ENCODE measurements at places on chromosomes 12 and 14.

DNA sequence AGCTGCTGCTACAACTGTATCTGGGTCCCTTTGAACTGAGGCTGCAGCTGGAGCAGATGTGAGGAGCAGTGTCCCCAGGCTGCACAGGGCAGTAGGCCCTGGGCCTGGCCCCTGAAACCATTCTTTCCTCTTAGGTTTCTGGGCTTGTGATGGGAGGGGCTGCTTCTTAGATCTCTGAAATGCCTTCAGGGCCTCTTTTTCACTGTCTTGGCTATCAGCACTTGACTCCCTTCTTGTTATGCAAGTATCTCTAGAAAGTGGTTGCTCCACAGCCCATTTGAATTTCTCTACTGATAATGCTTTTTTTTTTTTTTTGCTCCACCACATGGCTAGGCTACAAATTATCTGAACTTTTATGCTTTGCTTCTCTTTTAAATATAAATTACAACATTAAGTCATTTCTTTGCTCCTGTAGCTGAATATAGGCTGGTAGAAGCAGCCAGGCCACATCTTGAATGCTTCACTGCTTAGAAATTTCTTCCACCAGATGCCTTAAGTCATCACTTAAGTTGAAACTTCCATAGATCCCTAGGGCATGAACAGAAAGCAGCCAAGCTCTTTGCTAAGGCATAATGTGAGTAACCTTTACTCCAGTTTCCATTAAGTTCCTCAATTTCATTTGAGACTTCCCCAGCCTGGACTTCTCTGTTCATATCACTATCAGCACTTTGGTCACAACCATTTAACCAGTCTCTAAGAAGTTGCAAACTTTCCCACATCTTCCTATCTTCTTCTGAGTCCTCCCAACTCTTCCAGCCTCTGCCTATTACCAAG, 41.1 kb downstream of the ACSM4 start:
- no peak for DNase-seq

GRCh38 chr12:69610126-69610525, 581 bp downstream of the LRRC10 start:
- DNase-seq: no peak

GRCh38 chr12:114961491-114961890, 277.5 kb upstream of the TBX3 start:
- DNase-seq: no peak

DNA sequence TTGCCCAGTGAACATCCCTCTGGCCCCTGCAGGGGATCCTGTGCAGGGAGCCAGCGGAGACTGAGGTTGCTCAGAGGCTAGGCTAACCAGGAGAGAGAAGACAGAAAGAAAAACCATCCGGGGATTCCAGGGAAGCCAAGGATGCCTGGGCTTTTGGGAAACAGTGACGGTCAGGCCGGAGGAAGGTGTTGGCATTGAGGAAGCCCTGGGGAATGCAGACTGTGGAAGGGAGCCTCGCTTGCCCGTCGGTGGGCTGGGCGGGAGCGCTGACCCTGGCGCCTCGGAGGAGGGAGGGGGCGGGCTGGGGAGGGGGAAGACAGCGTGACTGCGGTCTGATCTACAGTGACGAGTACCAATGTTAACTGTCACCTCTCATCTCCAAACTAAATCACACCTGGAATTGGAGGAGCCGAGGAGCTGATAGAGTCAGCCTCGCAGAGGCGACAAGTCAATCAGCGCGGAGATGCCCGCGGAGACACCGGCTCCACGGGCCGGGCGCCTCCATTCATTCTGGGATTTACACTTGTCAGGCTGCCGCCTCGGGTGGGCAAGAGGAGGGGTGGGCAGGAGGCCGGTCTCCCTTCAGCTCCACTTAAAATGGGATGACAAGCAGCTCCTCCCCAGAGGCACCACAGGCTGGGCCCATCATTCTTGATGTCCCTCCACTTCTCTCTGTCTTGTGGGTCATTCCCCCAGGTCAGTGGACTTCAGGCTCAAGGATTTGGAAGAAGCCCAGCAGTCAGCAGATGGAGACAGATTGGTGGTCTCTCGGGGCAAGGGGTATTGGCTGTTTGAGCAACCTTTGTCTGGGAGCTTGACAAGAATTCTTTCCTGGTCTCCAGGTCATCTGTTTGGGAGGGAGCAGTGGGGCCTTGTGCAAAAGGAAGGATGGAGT, 20.4 kb upstream of the GPATCH2L start:
- DNase-seq: no peak
